ENCODE measurements at places on chromosomes 7 and 10.

DNA sequence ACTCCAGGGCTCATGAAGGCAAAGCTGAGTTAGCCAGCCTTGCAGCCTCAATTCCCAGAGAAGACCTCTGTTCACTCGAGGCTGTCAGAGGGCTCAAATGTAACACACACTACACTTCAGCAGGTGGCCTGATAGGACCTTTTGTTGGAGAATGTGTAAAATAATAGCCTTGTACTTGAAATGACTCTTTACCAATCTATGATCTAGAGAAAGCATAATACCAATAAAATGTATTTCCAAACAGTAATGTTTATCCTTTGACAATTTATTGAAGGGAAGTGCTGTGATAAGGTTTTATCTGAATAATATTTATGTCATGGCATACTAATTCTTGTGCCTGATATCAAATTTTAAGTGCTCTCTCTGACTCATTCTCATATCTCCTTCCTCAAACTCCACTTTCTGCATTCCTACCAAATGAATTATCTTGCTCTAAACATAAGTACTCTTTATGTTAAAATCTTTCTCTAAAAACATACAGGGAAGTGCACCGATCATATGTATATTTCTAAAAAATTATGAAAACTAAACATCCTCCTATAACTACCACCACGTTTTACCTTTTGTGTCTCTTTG lies 20.9 kb downstream of the CYP3A7 start:
- DNase-seq, result no peak

DNA sequence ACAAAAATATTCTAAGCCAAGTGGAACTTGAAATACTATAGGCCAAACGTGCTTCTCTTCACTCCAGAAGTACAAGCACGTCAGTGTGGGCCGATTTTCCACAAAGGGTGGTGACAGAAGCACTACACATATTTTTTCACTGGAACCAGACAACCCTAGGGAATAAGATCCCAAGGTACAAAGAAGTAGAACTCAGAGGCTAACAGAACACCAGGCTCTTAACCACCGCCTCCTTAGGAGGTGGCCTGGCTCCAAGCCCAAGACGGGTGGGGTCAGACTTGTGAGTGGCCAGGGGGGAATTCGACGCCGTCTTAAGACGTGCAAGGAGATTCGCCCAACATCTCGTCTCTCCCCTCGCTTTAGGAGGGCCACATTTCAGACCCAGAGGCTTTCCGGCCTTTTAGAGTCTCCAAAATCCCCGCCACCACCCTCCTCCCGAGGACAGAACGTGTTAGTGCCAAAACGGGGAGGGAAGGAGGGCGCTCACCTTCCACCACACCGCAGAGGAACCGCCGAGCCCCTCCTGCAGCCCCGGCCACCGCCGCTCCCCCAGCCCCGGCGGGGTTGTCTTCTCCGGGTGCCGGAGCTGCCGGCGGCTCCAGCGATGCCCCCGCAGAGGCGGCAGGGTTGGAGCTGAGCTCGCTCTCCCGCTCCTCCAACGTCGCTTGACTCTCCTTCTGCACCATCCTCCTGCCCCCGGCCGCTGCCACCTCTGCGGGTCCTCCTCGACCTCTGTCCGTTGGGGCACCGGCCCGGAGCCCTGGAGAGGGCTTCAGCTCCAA lies 716 bp downstream of the OGA start:
- peak; percentile 95 for DNase-seq

GRCh38 chr7:101538596-101539459 lies 90.3 kb downstream of the MYL10 start:
- DNase-seq, result peak; percentile 31

- no peak for DNase-seq
Measured at GRCh38 chr10:97570789-97571471, 1.6 kb upstream of the ANKRD2 start.
